ENCODE measurements at places on chromosomes 6 and 20. TPM values are rescaled to one million over a fixed set of nuclear protein-coding genes. Genes with fewer than 3 reads are reported as not detected.

DNA sequence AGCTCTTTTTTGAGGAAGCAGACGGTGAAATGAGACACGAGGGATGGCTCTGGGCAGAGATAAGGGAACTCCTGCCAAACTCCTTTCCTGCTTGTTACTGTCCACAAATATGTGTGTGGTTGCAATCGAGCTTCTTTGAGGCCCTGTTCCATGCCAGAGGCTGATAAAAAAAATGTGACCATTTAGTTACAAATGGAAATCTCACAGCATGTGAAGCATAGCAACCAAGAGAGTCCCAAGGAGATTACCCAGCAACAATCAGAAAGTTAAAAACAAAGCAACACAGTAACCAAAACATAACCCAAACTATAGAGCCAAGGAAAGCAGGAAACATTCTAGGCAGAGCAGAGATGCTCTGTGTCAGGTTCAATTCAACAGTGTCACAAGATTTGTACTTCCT lies 35.4 kb upstream of the HMGN3 start:
- H3K36me3 ChIP-seq, result no peaks in the 10 kb centered on the region
- DNase-seq, result no peak
- no peak overlapping the region for H3K4me3 ChIP-seq
- H3K4me1 ChIP-seq, result no peaks in the 10 kb centered on the region

- peaks cover 75% of the 10 kb centered on the region for H3K36me3 ChIP-seq
- no peak overlapping the region for H3K4me3 ChIP-seq
- H3K27ac ChIP-seq, result peak overlapping the region; percentile 10
- H3K27me3 ChIP-seq, result no peaks in the 10 kb centered on the region
- DNase-seq, result peak; percentile 40
These were observed 32.7 kb downstream of the PLN start for GRCh38 chr6:118580585-118581419.

GRCh38 chr6:33751771-33752645 lies 5.3 kb upstream of the IP6K3 start:
- H3K4me1 ChIP-seq, result no peaks in the 10 kb centered on the region
- H3K36me3 ChIP-seq, result no peaks in the 10 kb centered on the region

DNA sequence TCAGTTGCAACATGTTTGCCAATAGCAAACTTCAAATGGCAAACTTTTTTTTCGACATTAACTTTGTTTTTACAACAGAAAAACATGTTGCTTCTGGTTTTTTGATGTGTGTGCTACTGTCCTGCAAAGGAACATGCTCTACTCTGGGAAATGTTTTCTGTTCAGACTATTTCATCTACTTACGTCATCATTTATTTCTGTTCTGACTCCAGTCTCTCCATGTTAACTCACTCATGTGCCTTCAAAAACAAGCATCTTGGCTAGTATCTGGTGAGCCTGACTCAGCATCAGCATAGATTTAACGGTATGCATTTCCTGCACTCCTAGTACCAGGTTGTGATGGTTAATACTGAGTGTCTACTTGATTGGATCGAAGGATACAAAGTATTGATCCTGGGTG lies 36.1 kb upstream of the MAP7 start:
- no peaks in the 10 kb centered on the region for H3K4me1 ChIP-seq
- no peak for DNase-seq
- no peak overlapping the region for H3K27ac ChIP-seq
- no peaks in the 10 kb centered on the region for H3K27me3 ChIP-seq
- no peak overlapping the region for H3K4me3 ChIP-seq

DNA sequence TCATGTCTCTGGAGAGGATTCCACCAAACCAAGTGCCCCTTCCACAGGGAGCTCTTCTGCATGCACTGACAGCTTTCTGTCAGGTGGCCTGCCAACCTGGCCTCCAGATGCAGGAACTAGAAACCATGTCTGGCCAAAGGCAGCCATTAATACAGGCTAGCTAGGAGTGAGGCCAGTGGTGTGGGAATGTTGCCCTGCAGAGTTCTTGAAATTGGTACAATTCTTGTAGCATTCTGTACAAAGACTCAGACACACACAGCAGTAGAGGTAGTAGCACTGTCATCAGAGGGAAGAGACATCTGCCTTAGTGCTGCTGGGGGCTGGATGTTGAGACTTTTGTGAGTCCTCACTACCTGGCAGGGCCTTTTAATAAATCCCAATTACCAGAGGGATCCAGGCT lies 48.8 kb downstream of the RNF24 start:
- no peaks in the 10 kb centered on the region for H3K27me3 ChIP-seq
- H3K36me3 ChIP-seq, result peaks cover 18% of the 10 kb centered on the region
- no peaks in the 10 kb centered on the region for H3K4me1 ChIP-seq
- H3K27ac ChIP-seq, result no peak overlapping the region
- no peak overlapping the region for H3K4me3 ChIP-seq
- DNase-seq, result no peak

DNA sequence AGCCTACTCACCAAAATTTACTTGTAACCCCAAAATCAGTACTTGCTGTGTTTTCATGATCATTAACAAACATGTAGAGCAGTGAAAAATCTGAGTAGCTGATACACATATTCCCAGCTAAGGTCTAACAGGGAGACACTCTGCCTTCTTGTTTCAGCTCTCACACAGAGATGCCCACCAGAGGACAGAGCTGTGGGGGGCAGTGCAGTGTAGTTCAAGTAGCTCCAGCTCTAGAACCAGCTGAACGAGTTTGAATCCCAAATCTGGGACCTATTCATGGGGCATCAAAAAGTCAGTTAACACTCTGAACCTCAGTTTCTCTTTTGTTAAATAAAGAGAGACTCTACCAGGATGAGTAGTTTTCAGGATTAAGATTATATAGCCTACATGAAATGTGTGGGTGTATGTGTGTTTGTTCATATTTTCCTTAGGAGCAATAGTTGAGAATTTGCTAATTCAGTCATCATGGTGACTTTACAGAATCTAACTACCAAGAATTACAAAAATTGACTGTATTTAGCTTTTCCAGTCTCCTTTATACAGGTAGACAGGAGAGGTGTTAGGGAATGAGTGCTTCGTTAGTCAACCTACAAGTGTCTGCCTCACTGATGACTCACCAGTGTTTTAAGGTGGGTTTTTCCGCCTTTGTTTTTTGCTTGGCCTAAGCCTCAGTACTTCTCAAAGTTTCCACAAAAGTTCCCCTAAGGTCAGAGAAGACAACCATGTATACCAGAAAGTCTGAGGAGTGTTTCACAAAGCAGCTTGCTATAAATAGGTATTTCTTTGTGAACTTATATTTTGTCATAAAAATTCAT lies 164.0 kb upstream of the RUNX2 start:
- H3K36me3 ChIP-seq, result peaks cover 6% of the 10 kb centered on the region
- H3K27ac ChIP-seq, result peak overlapping the region; percentile 58
- H3K4me1 ChIP-seq, result peaks cover 23% of the 10 kb centered on the region

- H3K4me3 ChIP-seq, result no peak overlapping the region
- peak; percentile 26 for DNase-seq
- no peak overlapping the region for H3K27ac ChIP-seq
- no peaks in the 10 kb centered on the region for H3K27me3 ChIP-seq
- H3K4me1 ChIP-seq, result no peaks in the 10 kb centered on the region
These were observed 45.8 kb downstream of the TM9SF4 start for GRCh38 chr20:32155017-32155981.

- no peaks in the 10 kb centered on the region for H3K36me3 ChIP-seq
- H3K27me3 ChIP-seq, result peaks cover 26% of the 10 kb centered on the region
- peak overlapping the region; percentile 57 for H3K4me3 ChIP-seq
- H3K4me1 ChIP-seq, result peaks cover 23% of the 10 kb centered on the region
- H3K27ac ChIP-seq, result peak overlapping the region; percentile 64
- DNase-seq, result peak; percentile 54
These were observed 49.4 kb downstream of the IYD start for GRCh38 chr6:150417899-150418826.

GRCh38 chr6:56399250-56399671 lies 151.9 kb upstream of the COL21A1 start:
- no peak overlapping the region for H3K4me3 ChIP-seq
- H3K27ac ChIP-seq, result no peak overlapping the region
- DNase-seq, result no peak
- H3K4me1 ChIP-seq, result no peaks in the 10 kb centered on the region

DNA sequence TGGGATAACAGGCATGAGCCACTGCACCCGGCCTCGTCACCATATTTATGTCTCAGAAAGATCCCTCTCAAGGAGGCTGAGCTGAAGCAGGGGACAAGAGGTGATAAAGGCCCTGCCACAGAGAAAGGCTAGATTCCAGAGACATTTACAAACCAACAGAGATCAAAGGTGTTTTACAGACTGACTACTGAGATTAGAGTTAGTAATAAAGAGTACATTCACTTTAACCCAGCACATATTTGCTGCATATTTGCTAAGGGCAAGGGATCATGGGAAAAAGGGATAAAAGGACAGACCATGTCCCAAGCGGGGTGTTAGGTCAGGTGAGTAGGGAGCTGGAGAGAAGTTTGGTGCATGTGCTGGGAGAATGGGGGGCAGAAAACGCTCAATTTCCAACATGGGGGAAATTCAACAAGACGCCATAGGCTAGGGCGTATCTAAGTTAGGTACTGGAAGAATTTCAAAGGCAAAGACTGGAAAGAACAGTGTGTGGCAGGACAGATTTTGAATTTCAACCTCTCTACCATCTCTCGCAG lies 43.8 kb upstream of the SEC63 start:
- no peak for DNase-seq
- H3K27ac ChIP-seq, result no peak overlapping the region
- H3K36me3 ChIP-seq, result no peaks in the 10 kb centered on the region
- H3K27me3 ChIP-seq, result peaks cover 9% of the 10 kb centered on the region
- H3K4me3 ChIP-seq, result no peak overlapping the region
- no peaks in the 10 kb centered on the region for H3K4me1 ChIP-seq

DNA sequence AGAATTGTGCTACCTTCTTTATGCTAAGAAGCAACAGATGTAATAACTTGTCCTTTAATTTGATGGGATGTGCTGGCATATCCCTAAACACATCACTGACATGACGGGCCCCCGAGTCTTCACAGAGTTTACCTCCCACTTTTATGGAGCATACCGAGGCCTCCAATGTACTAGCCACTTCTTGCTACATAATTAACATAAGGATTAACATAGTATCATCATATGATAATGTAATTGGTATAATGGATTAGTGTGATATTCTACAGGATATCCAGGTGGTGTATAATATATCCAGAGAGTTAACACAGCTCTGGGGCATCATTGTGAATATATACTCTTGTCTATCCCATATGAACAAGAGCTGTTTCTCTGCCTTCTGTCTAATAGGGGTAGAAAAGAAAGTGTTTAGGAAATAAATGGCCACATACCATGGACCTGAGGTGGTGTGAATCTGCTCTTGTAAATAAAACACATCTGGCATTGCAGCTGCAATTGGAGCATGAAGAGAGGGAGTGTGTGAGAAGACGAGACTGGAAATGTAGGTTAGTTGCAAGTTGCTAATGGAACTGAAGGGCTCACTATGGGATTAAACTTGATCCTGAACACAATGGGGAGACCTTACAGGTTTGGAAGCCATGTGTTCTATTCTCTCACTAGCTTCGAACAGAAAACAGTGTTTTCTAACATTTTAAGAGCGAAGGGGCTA lies 102.3 kb downstream of the IYD start:
- no peak overlapping the region for H3K4me3 ChIP-seq
- no peaks in the 10 kb centered on the region for H3K36me3 ChIP-seq
- H3K4me1 ChIP-seq, result no peaks in the 10 kb centered on the region
- peaks cover 10% of the 10 kb centered on the region for H3K27me3 ChIP-seq
- DNase-seq, result no peak

- peaks cover 6% of the 10 kb centered on the region for H3K27me3 ChIP-seq
- H3K4me3 ChIP-seq, result no peak overlapping the region
- no peaks in the 10 kb centered on the region for H3K36me3 ChIP-seq
- no peaks in the 10 kb centered on the region for H3K4me1 ChIP-seq
These were observed 1.6 kb upstream of the PRL start for GRCh38 chr6:22298475-22298890.

DNA sequence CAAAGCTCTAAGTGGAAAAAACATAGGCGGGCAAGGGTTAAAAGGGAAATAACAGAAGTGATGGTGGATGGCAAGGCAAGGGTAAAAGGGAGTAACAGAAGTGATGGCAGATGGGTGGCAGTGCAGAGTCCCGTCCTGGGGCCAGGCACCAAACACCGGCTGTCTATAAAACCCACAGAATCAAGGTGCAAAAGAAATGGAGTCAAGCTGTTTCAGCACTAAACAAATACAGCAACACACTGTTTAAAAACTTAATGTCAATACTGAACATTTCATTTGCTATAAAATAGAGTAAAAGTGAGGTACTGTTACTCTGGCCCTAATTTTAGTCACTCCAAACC lies 87.6 kb downstream of the MAN1A1 start:
- no peak overlapping the region for H3K4me3 ChIP-seq
- no peak overlapping the region for H3K27ac ChIP-seq
- H3K27me3 ChIP-seq, result no peaks in the 10 kb centered on the region

DNA sequence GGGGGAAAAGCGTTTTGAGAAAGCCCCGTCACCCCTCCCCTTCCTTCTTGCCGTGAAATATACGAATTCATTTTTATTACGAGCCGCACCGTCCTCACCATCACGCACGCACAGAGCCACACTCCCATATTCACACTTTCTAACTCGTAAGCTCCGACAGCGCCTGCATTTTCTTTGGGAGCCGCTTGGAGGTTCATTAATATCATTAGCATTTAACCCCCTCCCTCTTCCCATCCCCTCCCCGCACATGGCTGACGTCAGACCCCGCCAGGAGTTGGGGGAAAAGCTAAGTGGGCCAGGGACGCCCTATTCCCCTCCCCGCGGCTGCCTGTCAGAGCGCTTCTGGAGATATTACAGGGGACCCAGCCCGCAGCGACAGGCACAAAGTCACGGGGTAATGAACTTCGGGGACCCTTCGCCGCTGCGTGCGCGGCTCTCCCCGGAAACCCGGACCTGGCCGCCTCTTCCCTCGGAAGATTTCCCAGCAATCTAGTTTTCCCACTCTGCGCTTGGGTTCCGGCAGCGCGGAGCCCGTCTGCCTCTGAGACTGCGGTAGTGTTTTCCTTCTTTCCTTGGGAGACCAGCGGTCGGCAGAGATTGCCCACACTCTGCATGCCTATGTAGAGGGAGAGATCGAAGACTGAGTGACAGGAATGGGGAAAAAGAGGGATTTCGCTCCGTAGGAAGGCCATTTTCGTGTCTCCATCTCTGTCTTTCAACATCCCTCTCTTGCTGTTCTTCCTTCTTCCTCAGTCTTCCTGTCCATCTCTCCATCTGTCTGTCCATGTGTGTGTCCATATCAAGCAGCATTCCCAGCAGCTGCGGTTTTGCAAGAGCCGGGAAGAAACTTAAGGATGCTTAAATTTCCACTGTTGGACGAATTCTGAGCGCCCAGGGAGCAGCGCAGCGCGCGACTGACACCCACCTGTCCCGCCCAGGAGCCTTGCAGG lies at the start of gene NR2E1:
Gene NR2E1, plus strand, starts transcription at position 309 of the 950 bp plus-strand sequence. CDS start 744 bp downstream, outside the sequence.
- no peak for DNase-seq
- peaks cover 83% of the 10 kb centered on the region for H3K27me3 ChIP-seq
- H3K4me3 ChIP-seq, result peak within 1 kb of the TSS; percentile 21
- H3K27ac ChIP-seq, result peak within 1 kb of the TSS; percentile 69
- H3K36me3 ChIP-seq, result peaks cover 11% of the 10 kb centered on the region

The KCNK15 gene
- total RNA-seq, result not detected

The C20orf144 gene
- total RNA-seq, result 0.21 TPM

The USP49 gene
- 6.2 TPM for total RNA-seq

The PDSS2 gene
- 14.6 TPM for total RNA-seq

The PTCRA gene
- total RNA-seq, result not detected

The BMP6 gene
- total RNA-seq, result not detected

The SEMG1 gene
- not detected for total RNA-seq

The CNR1 gene
- total RNA-seq, result not detected

The ULBP1 gene
- 0.65 TPM for total RNA-seq

The PPIL4 gene
- 17.4 TPM for total RNA-seq
